Activated naive CD4-positive, alpha-beta T cell treated with anti-CD3 and anti-CD28 coated beads, Interleukin-2, amount 50 U/mL, for 16 hours (primary cell): ENCODE measurements at places on chromosomes 1 and 21.

DNA sequence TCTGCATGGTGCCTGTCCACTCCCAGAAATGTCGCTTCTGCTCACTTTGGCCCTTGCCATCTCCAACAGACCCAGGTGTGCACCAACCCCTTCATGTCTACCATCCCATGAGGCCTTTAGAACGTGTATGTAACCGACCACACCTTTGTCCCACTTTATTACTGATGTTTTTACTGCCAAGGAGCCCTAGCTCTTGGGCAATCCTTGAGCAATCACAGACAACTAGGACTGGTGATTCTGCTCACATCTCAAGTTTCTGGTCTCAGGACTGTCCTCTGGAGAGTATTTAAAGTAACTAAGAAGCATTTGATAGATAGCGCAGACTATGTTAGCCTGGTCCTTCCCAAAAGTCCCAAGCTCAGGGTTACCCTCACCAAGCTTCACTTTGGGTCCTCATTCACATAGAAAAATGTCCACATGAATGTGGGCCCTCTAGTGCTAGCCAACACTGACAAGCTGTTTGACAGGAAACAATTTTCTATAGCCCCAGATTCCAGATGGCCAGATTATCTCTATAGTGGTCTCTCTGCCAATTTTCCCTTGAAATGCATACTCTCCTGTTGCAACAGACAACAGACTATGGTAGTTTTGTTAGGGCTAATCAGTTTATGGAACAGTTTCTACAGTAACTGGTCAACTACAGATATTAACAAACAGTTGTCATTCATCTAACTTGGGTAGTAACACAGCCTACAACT lies 6.9 kb upstream of the TMEM81 start:
- no peak for DNase-seq

- no peak for DNase-seq
Observed at GRCh38 chr1:30447701-30448100, 275.7 kb downstream of the MATN1 start.

DNA sequence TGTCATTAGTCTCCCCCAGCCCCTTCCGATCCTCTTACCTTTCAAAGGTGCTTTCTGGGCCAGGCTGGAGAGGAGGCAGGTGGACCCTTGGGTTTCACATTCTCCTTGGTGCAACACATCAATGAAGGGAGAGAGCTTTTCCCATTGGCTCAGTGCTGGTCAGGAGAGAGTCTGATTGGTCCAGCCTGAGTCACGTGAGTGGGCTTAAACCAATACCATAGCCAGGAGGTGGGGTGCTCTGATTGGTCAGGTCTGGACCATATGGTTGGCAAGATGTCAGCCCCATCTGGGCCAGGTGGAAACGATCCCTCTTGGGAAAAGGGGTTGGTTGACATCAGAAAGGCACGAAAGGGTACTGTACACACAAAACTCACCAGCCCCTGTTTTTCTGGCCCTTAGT lies 44.8 kb upstream of the ABCG1 start:
- no peak for DNase-seq

GRCh38 chr1:204549313-204549712 lies 33.1 kb downstream of the MDM4 start:
- no peak for DNase-seq

- DNase-seq: no peak
Observed at GRCh38 chr1:3181956-3182355, 113.0 kb downstream of the PRDM16 start.

- DNase-seq: no peak
Observed at GRCh38 chr1:161021970-161022353, 1.0 kb upstream of the F11R start.

- DNase-seq: no peak
Observed at GRCh38 chr1:26477446-26478152, 5.4 kb downstream of the HMGN2 start.
